ENCODE measurements at places on chromosomes 13 and 19.

GRCh38 chr13:98451676-98452470 is 125.0 kb downstream of the STK24 start:
- peak; percentile 91 for DNase-seq

DNA sequence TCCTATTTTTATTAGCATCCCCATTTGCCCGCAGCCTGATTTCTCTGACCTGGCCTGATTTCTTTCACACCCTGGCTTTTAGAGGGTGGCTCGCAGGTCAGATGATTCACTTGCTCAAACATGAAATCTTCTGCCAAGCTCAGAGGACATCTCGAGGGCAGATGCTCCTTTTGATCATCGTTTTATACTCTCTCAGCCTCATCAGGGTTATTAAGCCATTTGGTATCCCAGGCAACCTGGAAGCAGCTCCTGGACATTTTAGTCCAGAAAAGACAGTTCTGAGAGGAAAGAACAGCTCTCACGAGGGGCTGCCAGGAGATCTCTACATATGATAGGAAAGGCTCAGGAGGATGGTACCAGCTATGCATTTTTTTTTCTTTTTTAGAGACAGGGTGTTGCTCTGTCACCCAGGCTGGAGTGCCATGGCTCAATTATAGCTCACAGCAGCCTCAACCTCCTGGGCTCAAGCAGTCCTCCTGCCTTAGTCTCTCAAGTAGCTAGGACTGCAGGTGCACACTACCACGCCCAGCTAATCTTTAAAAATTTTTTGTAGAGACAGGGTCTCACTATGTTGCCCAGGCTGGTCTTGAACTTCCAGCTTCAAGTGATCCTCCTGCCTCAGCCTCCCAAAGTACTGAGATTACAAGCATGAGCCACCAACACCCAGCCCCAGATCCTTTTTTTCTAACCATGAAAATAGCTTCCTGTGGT is 165.4 kb downstream of the KATNAL1 start:
- no peak for DNase-seq

GRCh38 chr13:112809332-112810315 is 119.8 kb downstream of the ATP11A start:
- no peak for DNase-seq

DNA sequence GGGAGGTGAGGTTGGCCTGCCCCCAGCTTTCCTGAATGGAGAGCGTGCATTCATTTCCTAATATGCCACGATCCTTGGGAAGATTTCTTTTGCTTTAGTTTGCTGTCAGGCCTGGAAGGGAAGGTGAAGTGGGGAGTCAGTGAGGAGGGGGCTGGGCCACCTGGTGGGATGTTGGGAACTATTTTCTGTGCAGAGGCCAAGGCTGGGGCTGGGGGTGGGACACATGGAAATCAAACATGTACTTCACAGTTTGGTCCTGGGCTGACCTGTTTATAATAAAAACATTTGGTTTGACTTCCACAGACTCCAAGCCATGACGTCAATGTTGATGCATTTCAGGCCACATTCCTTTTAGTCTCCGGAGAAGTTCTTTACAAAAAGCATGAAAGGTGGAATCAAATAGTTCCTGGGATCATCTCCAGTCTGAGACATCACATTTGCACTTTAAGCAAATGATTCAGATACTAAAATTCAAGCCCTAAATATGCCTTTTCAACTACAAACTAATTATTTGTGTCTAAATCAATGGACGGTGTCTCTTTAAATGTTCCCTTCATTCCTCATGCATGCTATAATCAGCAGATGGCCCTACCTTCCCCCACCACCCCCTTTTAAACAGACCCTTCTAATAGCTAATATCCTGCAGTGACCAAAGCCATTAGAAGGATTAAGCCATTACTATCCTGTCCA is 41.5 kb upstream of the MEDAG start:
- peak; percentile 98 for DNase-seq

GRCh38 chr13:95250961-95251360 is 50.3 kb downstream of the ABCC4 start:
- DNase-seq = no peak

- DNase-seq = no peak
Measured at GRCh38 chr13:29681864-29682263, 86.4 kb upstream of the SLC7A1 start.

DNA sequence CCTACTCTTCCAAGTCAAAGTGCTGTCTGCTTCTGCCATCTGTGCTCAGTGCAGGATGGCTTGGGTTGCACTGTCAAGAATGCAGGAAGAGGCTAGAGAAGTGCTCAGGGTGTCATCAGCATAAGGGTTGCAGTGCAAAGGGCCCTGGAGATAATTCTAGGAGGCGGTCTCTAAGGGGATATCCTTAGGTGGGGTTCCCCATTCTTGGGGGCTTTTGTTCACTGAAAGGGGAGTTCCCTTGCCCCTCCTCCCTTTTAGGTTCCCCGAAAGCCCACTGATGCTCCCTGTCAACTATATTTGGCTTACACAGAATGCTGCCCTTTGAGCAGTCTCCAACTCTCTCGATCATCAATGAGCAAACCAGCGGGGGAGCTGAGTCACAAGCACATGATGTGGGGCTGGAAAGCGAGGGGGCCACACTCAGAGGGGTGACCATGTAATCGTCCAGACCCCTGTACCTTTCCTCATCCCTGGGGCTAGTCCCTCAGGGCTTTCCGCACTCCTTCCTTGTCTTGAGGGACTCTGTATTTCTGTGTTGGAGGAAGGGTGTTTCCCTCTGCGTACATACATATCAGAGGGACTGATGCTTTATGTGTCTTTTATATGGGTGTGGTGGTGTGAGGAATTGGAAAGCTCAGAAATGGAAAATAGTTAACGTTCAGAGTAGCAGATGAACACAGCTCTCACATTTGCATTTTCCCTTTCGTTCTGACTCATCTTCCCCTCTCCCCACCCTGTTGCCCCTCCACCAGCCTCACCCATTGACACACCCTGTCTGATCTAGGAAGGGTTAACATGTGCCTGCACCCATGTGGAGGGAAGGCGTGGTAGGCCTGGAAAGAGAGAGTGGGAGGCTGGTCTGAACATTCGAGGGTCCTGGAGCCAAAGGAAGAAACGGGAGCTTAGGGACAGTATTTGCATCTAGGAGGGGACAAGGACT is 6.7 kb downstream of the ZBTB32 start:
- no peak for DNase-seq

GRCh38 chr13:39952249-39953233 is 297.1 kb downstream of the COG6 start:
- peak; percentile 49 for DNase-seq

GRCh38 chr13:19862481-19863313 is 752 bp downstream of the ZMYM5 start:
- peak; percentile 24 for DNase-seq

DNA sequence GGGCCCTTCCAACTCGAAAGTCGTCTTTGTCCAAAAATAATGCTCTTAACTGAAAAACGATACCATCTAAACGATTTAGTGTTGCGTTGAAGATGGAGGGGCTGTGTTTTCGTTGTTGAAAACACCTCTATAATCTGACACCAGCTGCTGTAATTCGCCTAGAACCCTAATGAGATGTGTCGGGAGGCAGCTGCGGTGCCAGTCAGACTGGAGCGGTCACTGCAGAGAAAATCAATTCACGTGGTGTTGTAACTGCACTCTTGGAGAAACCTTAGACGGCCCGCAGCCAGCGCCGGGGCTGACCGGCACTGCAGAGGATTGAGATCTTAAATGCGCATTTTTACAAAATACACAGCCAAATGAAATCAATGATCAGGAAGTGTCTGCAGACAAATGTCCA is 339.1 kb downstream of the ZNF536 start:
- no peak for DNase-seq

DNA sequence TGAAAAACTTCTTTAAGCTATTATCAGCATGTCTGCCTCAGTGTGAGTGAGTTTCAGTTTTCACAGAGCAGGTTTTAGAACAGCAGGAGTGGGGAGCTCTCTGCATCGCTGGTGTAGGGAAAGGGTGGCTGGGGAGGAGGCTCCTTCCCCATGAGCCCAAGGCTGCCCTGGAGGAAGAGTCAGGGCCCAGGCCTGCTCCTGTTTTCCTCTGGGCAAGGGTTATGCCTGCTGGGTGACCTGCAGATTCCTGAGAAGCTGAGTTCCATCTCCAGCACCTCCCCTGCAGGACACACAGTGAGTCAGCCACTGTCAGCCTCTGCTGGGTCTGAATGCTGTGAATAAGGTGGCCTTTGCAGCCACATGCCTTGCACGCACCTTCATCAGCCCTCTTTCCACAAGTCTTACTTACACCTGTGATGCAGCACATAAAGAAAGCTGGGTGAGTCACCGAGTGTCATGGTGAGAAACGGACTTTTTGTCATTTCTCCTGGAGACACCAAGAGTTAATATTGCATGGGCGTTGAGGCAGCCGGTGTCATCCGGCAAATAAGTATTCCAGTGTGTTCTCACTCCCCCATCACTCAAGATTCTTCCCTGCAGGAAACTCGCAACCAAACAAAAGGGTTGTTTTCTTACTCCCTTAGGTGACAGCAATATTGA is 186.4 kb upstream of the KL start:
- peak; percentile 72 for DNase-seq

GRCh38 chr19:51064534-51065220 is at the start of gene KLK13:
Gene KLK13, minus strand, starts transcription at chr19:51065092. Its CDS starts 25 bp downstream, at chr19:51065067.
- DNase-seq = no peak

- no peak for DNase-seq
Measured at GRCh38 chr13:42221121-42221765, 50.7 kb upstream of the AKAP11 start.

DNA sequence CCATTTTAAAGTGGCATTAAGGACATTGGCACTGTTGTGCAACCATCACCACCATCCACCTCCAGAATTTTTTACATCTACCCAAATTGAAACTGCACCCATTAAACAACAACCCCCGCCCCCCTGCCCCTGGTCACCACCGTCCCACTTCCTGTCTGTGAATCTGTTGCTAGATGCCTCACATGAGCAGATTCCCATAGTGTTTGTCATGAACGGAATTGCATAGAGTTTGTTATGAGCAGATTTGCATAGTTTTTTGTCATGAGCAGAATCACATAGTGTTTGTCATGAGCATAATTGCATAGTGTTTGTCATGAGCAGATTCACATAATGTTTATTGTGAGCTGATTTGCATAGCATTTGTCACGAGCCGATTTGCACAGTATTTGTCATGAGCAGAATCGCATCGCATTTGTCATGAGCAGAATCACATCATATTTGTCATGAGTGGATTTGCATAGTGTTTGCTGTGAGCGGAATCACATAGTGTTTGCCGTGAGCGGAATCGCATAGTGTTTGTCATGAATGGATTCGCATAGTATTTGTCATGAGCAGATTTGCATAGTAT is 54.0 kb upstream of the GTF3A start:
- DNase-seq = no peak

DNA sequence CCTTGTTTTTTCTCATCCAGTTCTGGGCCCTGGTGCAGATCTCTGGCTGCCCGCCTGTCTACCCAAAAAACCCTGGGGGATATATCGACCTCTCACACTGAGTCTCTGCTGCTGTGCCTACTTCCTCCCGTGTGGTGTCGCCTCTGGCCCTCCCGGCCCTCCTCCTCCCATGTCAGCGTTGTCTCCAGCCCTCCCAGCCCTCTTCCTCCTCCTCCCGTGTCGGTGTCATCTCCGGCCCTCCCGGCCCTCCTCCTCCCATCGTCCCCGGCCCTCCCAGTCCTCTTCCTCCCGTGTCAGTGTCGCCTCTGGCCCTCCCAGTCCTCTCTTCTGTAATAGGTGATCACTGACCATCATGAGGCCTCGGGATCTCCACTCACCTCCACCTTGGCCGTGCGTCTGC is 81.8 kb downstream of the GPR12 start:
- no peak for DNase-seq

DNA sequence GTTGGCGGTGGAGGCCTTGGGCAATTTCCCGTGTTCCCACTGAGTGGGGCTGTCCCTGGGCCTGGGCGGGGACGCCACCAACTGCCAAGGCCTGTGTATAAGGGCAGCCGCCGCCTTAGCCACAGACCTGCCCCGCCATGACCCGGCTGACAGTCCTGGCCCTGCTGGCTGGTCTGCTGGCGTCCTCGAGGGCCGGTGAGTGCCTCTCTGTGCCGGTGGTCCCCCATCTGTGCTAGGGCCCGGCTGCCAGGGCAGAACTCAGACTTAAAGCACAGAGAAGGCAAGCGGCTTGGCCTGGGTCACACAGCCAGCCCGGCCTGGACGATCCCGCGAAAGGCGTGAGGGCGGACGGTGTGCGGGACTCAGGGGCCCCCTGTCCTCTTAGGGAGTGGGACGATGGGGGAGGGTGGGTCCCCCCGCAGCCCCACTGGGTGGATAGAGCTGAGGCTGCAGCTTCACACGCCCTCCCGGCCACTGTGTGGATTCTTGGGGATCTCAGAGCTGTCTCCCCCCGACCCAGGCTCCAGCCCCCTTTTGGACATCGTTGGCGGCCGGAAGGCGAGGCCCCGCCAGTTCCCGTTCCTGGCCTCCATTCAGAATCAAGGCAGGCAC is at the start of gene AZU1:
TSS of gene AZU1 (plus strand) at position 128 of the 612 bp plus-strand sequence. CDS start at position 138, 10 bp downstream.
- no peak for DNase-seq

DNA sequence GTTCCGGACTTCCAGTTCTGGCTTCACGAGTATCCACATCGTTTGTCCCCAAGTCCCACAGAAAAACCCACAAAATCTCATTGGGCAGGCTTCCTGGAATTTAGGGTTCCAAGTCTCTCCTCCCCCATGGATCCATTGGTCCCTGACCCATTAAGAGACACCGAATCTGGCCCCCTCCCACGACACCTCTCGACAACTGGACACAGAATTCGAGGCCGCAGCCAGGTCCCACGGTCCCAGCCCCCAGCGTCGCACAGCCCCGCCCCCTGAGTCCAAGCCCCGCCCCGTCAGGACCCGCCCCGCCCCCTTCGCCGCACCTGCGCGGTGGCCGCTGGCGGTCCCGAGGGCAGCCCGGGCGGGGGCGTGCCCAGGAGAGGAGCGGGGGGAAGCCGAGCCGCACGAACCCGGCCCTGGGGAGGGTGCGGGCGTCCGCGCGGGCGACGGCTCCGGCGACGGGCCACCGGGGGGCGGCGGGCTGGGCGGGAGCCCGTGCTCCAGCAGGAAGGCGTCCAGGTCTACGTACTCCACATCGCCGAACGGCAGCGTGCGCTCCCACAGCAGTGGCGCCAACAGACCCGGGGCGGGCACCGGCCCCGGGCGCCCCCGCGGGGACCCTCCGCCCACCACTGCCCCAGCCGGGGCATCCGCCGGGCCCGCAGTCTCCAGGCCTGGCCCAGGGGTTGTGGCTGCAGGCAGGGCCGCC is 1.8 kb downstream of the DBP start:
- no peak for DNase-seq

- no peak for DNase-seq
Measured at GRCh38 chr19:1163934-1164683, 10.0 kb downstream of the SBNO2 start.

- no peak for DNase-seq
Measured at GRCh38 chr19:11240008-11240444, 607 bp downstream of the ANGPTL8 start.

GRCh38 chr13:44652962-44653660 is 77.0 kb upstream of the TSC22D1 start:
- DNase-seq = peak; percentile 36

DNA sequence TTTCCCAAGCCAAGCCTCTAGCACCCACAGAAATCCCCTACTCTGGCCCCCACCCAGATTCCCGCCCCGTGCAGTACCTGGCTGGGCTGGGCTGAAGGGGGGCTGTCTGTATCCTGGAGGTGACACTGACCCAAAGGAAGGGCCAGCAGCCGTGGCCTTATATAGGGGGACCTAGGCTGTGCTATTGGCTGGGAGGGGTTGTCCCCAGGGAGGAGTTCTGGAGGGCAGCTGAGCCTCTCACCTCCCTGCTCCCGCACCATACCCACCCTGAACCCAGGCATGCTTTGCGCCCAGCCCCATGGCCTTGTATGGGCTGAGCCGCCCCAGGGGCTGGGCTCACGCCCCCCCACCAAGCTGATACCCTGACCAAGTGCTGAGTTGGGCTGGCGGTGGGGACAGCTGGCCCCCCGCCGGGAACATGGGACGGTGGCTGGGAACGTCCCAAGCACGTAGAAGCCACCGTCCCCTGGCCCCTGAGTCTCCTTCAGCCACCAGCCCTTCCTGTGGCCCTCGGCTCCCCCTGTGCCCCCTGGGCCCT is at the start of gene CKM:
TSS of gene CKM (minus strand) at position 132 of the 538 bp plus-strand sequence. CDS start 3,162 bp downstream, outside the sequence.
- DNase-seq = no peak

Data from astrocyte of the spinal cord (primary cell).